ENCODE measurements at places on chromosomes 2 and 18.

DNA sequence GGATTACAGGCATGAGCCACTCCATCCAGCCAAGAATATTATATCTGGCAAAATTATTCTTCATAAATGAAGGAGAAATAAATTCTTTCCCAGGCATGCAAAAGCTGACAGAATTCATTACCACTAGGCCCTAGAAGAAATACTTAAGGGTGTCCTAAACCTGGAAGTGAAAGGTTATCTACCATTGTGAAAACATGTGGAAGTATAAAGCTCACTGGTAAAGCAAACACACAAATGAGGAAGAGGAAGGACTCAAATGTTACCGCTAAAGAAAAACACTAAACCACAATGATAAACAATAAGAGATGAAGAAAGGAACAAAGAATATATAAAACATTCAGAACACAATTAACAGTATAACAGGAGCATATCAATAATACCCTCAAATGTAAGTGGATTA, 171.8 kb downstream of the CAMKMT start:
- DNase-seq: no peak

DNA sequence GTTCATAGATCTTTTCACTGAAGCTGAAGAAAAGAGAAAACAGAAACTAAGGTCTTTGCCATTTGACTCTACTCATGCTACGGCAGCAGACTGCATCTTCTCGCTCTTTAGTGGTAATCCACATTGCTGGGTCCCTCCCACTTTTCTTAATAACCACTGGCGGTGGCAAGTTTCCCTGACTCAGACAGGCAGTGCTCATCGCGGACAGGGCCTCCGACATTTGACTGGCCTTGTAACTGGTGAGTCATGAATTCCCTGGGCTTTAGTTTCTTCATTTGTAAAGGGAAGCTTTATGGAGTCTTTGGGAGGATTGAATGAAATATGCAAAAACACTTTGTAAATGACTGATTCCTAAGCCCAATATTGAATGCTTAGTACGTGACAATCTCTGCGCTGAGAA, 238.2 kb upstream of the RBBP8 start:
- no peak for DNase-seq

- no peak for DNase-seq
These were observed 121.6 kb upstream of the NDUFV2 start for GRCh38 chr18:8980918-8981317.

GRCh38 chr2:222922019-222922800, 61.4 kb downstream of the ACSL3 start:
- DNase-seq: no peak

DNA sequence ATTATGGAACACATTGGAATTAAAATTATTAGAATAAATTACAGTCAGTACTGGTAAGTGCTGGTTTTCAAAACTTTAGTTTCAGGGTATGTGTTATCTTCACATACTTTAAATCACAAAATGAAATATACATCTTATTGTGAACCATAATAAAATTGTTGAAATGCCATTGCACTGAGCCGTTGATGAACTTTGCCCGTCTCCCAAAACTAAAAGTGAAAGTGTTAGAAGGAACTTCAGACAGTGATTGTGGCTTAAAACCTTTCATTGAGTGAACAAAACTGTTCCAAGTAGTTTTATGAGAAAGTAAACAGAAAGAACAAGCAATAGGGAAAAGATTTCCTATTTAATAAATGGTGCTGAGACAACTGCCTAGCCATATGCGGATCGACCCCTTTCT, 811.6 kb downstream of the PLCL1 start:
- no peak for DNase-seq

- no peak for DNase-seq
These were observed 65.2 kb upstream of the RNF152 start for GRCh38 chr18:61957801-61958516.

All from NCI-H2107 (cell line).